ENCODE measurements at places on chromosomes 16 and 17.

GRCh38 chr17:30232824-30233427 lies 2.6 kb downstream of the SLC6A4 start:
- DNase-seq, result no peak

GRCh38 chr17:60358606-60359225 lies 33.2 kb downstream of the USP32 start:
- DNase-seq, result no peak

DNA sequence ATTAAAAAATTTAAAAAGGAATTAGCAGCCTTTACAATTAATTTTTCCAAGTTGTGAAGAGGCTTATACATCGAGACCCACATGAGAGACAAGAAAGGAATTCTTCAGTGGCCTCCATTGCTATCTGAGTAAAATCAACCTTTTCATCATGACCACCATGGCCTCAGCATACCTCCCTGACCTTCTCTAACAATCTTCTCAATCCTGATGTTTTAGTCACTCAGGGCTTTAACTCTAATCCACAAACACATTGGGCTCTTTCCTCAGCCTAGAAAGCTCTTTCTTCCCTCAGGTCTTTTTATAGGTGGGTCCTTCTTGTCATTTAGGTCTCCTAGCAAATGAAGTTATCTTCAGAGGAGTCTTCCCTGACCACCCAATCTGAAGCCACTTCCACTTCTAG lies 46.4 kb downstream of the SPOP start:
- DNase-seq, result no peak

GRCh38 chr17:70041061-70041460 lies 34.0 kb upstream of the KCNJ16 start:
- no peak for DNase-seq

GRCh38 chr16:15513156-15513555 lies 78.8 kb downstream of the BMERB1 start:
- no peak for DNase-seq

GRCh38 chr17:21072745-21073197 lies 30.0 kb upstream of the USP22 start:
- no peak for DNase-seq

DNA sequence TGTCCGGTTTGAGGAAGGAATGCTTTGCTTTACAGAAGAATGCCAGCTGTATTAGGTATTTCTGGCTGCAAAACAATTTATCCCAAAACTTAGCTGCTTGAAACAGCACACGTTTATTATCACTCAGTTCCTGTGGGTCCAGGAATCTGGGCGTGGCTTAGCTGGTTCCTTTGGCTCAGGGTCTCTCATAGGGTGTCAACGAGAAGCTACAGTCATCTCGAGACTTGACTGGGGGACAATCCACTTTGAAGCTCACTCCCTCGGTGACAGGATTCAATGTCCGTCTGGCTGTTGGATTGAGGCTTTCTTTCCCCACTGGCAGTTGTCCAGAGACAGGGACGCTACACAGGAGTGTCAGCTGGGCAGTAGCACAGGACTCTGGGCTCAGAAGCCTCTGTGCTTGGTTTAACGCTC lies 9.6 kb upstream of the RHBDF2 start:
- no peak for DNase-seq

DNA sequence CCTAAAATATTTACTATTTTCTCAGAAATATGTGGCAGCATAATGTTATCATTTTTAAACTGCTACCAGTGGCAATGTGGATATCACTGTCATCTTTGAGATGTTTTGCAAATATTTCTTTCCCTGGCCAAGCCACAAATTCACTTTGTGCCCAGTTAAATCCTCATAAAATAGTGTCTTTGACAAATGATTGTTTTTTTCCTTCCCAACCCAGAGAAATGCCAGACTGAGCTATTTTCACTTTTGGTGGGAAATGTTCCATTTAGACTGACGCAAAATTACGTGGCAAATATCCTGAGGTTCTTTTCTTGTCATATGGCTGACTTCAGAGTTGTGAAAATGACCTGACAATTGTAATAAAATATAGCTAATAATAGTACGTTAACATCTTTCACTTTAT lies 807.0 kb upstream of the SOX9 start:
- no peak for DNase-seq

GRCh38 chr17:76106703-76107102 lies 3.1 kb upstream of the EXOC7 start:
- DNase-seq, result no peak

GRCh38 chr17:39200070-39200879 lies at the start of gene RPL19:
Gene RPL19, plus strand, starts transcription at chr17:39200283. Its CDS starts 62 bp downstream, at chr17:39200345.
- DNase-seq, result peak; percentile 60

- DNase-seq, result no peak
These were observed 299.6 kb downstream of the MAP2K4 start for GRCh38 chr17:12320286-12320685.

- no peak for DNase-seq
These were observed 18.4 kb upstream of the USP36 start for GRCh38 chr17:78859051-78859450.

DNA sequence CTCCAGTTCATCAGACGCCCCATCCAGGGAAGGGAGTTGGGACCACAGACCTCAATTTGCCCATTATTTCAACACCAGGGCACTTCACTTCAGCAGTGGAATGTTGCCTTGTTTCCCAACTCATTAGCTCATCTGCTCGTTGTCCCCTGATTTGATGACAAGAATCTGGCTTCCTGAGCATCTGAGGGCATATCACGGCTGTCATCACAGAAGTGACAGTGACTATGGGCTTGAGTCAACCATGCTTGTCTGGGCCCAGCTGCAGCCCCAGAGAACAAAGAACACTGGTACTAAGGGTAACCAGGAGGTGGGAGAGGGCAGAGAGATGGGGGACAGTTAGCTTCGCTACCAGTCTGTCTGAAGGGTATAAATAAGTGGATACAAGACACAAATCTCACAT lies 266.0 kb upstream of the SDK2 start:
- DNase-seq, result no peak

DNA sequence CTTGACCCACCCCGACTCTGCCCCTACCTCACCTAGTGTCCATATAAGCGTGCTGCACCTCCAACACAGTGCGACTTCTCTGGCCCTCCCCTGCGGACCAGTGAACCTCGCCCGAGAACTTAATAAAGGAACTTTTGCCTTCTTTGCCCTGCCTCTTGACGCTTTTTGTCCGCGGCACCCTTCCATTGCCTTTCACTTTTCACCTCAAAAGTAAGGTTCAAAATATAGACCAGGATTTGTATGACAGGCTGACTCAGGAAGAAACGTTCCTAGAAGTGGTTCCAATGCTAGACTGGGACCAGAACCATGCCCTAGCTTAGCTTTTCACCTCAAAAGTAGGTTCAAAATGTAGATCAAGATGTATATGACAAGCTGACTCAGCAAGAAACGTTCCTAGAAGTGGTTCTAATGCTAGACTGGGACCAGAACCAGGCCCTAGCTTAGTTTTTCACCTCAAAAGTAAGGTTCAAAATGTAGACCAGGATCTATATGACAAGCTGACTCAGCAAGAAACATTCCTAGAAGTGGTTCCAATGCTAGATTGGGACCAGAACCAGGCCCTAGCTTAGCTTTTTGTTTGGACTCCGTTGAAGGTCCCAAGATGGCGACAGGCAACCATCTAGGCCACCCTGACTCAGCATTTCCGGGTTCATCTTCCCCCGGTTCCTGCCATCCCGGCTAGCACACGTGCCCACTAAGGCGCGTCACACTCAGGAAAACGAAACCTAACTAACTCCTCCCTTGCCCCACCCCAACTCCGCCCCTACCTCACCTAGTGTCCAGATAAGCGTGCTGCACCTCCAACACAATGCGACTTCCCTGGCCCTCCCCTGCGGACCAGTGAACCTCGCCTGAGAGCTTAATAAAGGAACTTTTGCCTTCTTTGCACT lies 51.0 kb upstream of the TMEM97 start:
- DNase-seq, result no peak

DNA sequence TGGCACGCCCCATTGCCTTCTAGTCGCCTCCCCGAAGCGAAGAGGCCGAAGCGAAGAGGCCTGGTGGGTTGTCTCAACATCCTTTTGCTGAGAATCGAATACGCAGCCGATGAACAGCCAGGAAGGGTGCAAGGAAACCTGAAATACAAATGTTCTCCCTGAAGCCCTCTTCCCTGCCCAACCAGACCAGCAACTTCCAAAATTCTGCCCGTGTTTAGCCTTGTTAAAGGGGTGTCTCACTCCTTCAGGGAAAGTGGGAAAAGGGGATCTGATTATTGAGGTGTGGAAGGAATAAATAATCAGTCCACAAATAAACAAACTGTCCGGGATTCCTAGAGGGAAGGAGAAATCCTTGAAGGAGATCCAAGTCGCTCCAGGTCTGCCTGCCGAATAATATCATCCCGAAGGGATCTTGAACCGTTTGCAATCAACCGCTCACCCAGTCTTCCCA lies 1.4 kb upstream of the FOXC2 start:
- DNase-seq, result no peak

DNA sequence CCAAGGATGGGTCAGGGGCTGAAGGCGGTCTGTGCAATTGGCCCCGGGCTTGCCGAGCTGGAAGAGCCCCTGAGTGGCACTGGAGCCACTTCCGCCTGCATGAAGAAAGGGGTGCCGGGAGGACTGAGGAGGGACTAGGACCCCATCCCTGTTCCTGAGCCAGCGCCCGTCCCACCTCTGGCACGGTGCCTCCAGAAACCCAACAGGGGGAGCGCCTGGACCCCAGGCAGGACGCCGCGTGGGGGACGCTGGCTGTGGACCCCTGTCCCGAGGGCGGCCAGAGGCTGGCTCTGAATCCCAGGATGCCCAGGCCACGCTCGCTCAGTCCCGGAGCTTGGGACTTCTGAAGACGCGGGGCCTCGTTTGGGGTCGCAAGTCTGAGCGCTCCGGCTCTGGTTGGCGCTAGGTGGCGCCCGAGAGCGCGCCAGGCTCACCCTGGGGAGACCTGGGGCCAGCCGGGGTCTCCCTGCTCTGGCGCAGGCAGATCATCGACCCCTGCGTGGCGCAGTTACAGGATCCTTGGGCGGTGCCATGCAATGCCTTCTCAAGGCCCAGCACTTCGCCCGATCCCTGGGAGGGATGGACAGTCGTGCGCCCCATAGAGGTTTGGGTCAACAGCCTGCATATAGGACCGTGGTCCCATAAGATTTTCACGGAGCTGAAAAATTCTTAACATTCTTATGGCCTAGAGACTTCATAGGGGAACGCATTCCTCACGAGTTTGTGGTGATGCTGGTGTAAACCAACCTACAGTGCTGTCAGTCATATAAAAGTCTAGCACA lies 58.5 kb upstream of the CREBBP start:
- peak; percentile 19 for DNase-seq

DNA sequence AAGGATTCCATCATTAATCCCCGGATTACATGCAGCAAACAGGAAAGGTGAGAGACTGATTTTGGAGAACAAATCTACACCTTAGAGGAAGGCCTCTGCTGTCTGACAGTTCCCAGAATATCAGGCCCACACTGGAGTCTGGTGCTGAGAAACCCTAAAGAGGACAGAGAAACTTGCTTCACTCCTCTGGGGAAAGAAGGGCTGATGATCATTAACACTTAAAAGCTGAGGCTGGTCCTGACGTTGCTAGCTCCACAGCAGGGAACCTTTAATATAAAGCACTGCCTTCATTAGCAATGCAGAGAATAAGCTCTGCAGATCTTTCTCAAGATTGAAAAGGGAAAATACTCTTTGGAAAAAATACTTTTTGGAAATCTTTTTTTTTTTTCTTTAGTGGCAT lies 1472.4 kb upstream of the GOT2 start:
- DNase-seq, result no peak

GRCh38 chr17:71486261-71486660 lies 634.6 kb upstream of the SOX9 start:
- DNase-seq, result no peak

DNA sequence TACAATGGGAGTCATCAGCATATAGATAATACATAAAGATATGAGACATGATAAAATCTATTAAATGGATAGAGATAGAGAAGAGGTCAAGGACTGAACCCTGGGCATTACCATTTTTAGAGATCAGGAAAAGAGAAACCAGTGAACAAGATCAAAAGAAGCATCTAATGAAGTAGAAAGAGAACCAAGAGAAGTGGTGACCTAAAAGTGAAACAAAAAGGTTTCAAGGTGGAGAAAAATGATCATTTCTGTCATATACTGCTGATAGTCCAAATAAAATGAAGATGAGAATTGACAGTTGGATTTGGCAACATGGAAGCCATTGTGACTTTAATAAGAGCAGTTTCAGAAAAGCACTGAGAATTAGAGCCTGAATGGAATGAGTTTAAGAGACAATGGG lies 165.1 kb downstream of the PPM1E start:
- DNase-seq, result no peak

- no peak for DNase-seq
These were observed 20.3 kb downstream of the MAP1LC3B start for GRCh38 chr16:87412371-87412995.

- DNase-seq, result no peak
These were observed 588.7 kb downstream of the RBFOX1 start for GRCh38 chr16:7921345-7921744.

GRCh38 chr17:78840780-78841611 lies at the start of gene USP36:
Gene USP36, minus strand, starts transcription at chr17:78840814. Its CDS starts 4,451 bp downstream, at chr17:78836363.
- peak; percentile 100 for DNase-seq

DNA sequence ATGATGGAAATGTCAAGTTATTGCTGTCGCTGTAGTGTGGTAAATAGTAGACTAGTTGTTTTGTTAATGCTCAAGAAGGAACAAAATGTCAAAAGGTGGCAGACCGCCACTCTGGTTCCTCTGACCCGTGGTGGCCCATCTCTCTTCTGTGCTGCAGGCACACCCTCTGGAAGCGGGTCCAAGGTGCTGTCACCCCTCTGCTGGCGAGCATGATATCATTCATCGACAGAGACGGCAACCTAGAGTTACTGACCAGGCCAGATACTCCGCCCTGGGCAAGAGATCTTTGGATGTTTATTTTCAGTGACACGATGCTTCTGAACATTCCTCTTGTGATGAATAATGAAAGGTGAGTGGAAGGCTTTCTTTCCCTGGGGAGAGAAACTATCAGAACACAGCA lies 56.8 kb upstream of the ENDOV start:
- no peak for DNase-seq

DNA sequence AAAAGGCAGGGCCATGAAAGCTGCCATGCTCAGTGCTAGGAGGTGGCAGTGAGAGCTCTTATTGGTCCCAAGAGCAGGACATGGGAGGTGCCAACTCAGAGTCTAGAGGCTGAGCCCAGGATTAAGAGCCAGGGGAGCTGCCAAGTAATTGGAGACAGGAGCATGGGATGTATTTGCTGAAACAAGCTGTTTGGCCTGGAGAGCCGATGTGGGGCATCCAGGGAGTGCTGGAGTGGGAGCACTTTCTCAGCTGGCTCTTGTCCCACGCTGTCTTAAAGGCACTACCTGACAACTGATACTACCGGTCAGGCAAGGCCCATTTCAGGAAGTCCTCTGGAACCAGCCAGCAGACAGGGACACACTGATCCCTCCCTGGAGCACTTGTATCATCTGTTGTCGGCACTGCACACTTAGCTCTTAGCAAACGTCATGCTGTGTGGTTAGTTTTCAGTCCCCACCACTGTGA lies 19.3 kb downstream of the ANKFN1 start:
- DNase-seq, result no peak

DNA sequence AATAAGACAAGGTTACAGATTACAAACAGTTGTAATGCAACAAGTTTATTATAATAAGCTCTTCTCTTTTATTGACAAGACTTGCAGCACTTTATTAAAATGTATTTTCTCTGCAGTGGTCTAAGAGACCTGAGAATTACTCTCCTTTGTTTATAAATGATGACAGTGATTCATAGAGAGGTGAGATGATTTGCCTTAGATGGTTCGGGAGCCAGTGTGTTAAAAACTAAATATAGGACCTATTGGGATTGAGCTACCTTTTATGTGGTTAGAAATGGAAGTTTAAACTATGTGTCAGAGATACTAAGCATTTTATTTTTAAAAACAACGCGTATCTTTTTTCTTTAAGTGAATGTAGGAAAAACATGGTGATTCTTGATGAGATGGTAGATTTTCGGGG lies 2.9 kb upstream of the KRTAP3-3 start:
- DNase-seq, result no peak
